ENCODE measurements at places on chromosomes 4 and X.

- DNase-seq: peak; percentile 62
These were observed 13.1 kb upstream of the SLC9B1 start for GRCh38 chr4:103032574-103032973.

GRCh38 chrX:41877167-41877566 lies 46.2 kb downstream of the CASK start:
- DNase-seq: no peak

DNA sequence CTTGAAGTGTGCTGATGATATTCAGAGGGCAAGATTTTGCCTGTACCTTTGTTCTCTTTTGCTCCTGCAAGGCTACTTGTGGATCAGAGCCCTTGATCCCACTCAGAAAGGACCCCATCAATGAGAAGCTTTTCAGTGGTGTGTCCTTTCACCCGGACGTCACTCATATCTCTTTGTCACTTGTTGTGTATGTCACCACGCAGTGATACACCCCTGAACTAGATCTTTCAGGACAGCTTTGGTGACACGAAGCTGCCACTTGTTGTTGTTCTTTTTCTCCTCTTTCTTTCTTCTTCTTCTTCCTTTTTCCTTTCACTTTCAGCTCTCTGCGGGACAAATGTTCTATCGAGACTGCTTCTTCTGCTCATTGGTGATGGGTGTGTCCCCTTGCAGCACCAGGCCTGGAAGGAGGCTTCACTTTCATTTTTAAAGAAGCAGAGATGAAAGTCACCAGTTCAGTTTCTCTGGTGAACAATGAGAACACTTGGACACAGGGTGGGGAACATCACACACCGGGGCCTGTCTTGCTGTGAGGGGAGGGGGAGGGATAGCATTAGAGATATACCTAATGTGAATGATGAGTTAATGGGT lies 83.6 kb downstream of the NBDY start:
- DNase-seq: peak; percentile 48

DNA sequence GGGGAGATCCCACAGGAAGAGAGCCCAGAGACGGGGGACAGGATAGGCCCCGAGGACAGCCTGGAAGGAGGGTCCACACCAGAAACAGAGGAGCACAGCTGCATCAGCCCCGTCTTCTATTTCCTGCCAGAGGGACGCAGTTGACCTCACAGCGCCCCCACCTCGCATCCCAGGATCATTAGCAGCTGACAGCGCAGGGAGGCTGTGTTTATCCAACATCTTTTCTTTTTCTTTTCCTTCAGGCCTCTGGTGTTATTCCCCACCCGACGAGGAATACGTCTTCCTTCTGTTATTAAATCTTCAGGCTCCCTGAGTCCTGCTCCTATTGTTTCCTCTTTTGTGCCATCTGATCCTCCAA lies 75.4 kb downstream of the DCHS2 start:
- peak; percentile 71 for DNase-seq

DNA sequence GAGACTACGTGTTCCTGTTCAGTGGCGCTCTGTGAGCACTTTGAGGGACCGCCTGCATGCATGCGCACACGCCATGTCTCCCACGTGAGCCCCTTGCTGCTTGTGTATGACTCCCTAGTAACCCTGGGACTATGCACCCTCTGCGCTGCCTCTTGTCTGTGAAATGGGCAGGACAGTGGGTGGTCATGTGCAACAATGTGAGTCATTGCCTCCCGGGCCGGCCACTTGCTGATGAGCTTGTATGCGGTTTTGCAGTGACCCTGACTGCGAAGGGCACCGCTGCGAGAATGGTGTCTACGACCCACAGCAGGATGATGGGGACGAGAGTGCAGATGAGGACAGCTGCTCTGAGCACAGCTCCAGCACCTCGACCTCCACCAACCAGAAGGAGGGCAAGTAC lies 61.4 kb downstream of the TNIP2 start:
- no peak for DNase-seq
